ENCODE measurements at places on chromosomes 4 and X.

GRCh38 chrX:109344101-109344500, 137.8 kb downstream of the GUCY2F start:
- DNase-seq = no peak

GRCh38 chr4:92059615-92060014, 244.2 kb upstream of the GRID2 start:
- DNase-seq = no peak

- no peak for DNase-seq
Measured at GRCh38 chr4:158255727-158256324, 45.5 kb downstream of the TMEM144 start.

DNA sequence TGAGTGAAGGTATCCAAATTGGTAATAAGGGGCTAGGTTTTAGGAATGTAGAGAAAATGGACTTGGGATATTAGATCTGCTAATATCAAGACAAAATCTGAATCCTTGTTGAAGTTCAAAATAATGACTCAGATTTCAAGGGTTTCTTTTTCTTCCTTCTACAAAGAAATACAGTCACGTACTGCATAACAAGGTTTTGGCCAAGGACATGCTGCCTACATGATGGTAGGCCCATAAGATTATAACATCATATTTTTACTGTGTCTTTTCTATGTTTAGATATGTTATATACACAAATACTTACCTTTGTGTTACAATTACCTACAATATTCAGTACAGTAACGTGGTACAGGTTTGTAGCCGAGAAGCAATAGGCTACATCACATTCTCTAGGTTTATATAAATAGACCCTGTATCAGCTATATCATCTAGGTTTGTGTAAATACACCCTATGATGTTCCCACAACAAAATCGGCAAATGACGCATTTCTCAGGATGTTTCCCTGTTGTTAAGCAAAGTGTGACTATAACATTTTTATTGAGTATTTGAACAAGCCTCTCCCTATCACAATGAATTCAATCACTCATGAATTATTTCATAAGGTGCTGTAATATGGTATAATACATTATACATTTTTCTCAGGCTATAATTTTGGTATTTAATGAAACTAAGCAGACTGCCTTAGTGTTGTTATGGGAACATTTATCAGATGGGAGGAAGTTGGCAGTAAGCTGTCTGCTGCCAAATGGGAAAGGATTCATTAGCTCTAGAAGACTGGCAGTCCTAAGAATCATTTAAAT, 186.3 kb downstream of the PPP3CA start:
- DNase-seq = no peak

- no peak for DNase-seq
Measured at GRCh38 chr4:108601106-108601505, 19.3 kb upstream of the RPL34 start.

DNA sequence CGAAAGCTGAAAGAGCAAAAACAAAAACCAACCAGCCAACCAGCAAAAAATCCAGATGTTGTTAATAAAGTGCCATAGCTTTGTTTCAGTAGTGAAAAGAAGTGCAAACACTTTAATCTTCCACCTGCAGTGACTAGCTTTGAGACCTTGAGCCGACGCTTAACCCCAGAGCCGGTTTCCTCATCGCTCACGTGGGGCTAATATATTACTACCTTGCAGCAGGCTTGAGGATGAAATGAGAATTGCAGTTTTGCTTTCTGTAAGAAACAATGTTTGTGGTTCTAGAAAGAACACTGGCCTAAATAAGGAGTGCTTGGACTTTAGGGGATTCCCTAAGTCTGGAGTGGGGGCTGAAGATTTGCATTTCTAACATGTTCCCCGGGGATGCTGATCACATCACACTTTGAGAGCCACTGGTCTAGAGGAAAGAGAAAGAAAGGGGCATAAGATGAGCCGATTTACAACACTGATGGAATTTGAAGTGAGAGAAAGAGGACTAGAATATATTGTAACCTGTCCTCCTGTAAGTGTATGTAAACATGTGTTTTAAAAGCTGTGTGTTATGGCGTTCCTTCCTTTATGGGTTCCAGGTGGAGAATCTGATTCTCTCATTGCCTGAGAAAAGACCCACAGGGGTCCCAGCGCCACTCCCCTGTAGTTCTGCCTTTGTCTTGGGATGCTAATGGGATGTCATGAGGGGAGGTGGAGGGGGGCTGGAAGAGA, 1.4 kb downstream of the FGF2 start:
- DNase-seq = no peak

- DNase-seq = peak; percentile 15
Measured at GRCh38 chrX:120697053-120697452, 67.2 kb upstream of the C1GALT1C1 start.

GRCh38 chr4:126097155-126097799, 782.5 kb downstream of the FAT4 start:
- no peak for DNase-seq

- DNase-seq = no peak
Measured at GRCh38 chr4:98204236-98204553, 57.0 kb upstream of the RAP1GDS1 start.

DNA sequence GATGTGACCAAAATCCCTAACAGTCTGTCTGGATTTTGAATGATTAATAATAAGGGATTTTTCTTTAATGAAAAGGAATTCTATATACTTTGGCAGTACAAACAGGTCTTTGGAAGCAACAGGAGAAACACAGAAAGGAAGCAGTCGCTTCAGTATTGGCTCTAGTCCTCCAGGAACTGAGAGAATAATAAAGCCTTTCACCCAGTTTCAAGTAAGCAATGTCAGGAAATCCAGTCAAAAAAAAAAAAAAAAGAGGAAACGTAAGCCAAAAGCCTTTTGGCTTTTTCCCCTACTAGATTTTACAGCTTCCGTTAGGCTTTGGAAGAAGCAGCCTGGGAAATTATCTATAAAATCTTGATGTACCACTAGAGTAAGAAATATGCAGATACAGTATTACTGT, 61.7 kb upstream of the HDAC8 start:
- no peak for DNase-seq

DNA sequence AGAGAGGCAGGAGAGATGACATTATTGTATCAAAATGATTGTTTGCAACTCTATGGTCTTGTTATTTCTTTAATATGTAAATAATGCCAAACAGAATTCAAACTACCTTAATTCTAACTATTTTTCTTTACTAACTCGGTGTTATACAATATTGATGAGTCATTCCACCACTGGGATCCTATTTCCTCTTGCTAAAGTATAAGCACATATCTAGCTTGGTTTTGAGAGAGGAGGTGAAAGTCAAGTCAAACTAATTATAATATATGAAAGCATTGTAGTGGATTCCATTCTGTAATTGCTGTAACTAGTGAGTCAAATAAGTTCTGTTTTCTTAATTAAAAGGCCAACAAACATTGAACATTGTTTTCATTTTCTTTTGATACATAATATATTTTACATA, 837.6 kb downstream of the PDHA2 start:
- DNase-seq = no peak

DNA sequence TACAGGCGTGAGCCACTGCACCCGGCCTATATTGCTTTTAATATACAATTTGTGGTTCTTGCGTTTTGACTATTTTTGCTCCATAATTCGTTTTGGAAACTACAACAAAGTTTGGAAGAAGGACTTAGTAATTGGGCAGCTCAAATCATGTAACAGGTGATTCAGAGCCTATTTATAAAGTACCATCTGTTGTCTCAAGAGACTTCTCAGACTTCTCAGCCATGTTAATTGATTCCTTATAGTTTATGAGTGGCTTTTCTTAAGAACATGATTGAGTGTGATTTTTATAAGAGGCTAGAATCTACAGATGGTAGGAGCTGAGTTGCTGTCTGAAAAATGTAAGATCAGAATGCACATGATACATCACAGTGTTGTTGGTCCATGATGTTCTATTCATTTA, 240.2 kb downstream of the ADGRL3 start:
- DNase-seq = no peak

DNA sequence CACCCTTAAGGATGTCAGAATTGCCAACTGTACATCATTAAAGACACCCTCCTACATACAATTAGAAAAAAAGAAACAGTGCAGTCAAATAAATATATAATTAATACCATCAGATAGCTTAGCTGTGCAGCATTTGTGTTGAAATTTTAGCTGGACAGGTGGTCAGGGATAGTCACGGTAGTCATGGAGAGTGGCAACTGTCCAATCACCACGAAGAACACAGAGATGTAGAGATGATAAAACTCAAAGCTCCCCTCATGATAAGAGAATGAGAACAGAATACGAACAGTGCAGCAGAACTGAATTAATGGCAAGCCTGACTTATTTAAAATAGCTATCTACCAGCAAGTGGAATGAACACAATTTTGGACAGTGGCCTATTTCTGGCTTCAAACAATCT, 27.2 kb downstream of the SLC39A8 start:
- no peak for DNase-seq

DNA sequence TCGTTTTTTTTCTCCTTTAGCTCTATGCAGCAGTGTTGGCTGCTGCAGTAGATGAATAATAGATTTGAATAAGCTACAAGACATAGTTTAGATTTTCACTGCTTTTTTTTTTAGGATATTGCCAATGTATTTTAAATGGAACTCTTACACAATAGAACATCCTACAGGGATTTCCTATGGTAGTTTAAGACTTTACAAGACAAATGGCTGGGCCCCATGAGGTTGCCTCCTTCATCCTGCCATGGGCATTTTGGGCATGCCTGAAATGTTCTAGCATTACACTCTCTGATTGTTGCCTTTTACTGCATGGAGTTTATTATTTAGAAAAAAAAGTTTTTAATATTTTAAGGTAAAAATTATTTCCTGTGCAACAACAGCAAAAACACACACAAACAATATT, 74.5 kb downstream of the MID1 start:
- DNase-seq = no peak

DNA sequence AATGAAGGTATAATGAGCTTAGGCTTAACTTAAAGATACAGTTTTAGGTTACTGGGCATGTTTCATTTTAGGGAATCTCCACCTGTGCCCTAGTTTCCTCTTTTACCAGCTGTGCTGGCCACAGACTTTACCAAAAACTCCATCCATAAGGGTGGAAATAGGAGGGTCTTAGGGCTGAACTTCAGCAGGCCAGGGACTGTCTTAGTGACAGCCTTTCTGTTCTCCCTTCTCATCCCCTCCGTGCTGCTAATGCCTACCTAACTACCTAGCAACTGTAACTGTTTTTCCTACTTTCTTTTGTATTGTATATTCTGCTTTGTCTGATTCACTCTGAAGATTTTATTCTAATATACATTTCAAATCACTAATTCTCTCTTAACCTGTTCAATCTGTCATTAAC, 1375.3 kb downstream of the PCDH18 start:
- DNase-seq = no peak

DNA sequence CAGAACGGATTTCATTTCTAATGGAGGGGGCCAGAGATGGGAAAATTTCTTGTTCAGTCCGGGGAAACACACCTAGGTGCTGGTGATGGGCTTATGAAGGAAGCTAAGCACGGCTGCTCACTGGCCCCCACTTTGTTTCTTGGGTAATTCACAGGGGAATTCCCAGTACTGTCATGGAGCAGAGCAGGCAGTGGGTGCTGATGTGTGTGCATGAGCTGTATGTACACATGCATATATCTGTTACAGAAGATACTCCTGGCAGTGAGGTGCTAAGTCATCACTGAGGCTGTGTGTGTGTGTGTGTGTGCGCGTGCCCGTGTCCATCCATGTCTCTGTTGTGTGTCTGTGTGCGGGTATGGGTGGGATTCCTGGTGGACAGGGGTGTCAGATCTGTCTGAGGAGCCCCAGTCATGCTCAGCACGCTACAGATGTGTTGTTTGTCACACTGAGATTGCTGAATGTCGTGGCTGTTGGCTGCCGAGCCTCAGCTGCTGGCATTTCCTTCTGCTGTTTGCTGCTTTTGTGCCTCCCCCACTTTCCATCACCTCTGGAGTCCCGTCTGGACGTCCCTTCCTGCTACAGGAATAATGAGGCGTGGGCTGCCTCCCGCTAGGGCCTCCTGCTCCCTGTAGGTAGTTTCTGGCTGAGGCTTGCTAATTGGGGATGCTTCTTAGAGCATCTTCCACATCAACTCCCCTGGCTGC, 53.3 kb downstream of the JADE1 start:
- DNase-seq = no peak

- DNase-seq = peak; percentile 69
Measured at GRCh38 chr4:82797405-82798111, 1.0 kb downstream of the SCD5 start.

- no peak for DNase-seq
Measured at GRCh38 chr4:133186210-133186609, 37.1 kb downstream of the PCDH10 start.

- DNase-seq = no peak
Measured at GRCh38 chr4:82930848-82931755, 30.6 kb downstream of the THAP9 start.

DNA sequence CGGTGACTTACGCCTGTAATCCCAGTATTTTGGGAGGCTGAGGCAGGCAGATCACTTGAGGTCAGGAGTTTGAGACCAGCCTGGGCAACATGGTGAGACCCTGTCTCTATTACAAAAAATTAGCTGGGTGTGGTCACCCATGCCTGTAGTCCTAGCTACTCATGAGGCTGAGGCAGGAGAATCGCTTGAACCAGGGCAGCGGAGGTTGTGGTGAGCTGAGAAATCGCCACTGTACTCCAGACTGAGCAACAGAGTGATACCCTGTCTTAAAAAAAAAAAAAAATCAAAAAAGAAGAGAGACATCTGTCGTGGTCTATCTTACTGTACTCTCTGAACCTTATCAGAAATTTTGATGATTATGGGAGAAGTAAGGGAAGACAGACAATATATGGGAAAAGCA, 144.3 kb downstream of the CAMK2D start:
- no peak for DNase-seq

DNA sequence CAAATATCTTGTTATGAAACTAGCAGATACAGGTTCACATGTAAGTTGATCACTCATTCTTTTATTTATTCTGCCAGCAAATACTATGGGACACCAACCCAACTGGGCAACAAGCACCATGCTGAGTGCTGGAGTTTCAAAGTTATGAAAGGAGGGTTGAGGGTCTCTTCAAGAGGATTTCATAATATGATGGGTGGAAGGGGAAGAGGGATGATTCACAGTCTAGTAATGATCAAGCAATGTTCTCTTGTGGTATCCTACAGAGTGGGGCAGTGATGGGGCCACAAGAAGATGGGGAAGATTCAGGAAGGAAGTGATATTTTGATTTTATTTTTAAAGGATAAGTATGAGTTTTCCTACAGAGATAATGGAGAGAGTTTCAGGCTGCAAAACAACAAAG, 46.2 kb upstream of the TXK start:
- no peak for DNase-seq

GRCh38 chrX:84248226-84248625, 60.2 kb upstream of the RPS6KA6 start:
- no peak for DNase-seq

DNA sequence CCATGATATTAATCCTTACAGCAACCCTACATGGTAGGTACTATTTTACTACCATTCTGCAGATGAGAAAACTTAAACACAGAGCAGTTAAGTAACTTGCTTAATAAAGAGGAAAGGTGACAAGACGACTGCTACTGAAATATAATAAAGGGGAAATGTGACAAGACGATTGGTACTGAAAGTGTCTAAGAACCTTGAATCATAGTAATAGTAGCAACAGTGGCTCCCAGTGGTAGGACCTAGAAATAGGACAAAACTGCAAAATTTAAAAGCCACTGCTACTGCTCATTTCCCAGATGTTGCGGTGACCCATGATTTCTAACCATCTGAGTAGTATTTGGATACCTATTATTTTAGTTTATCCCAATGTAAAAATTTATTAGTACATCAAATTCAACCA, 89.5 kb downstream of the TASL start:
- no peak for DNase-seq
